ENCODE measurements at places on chromosomes 6 and 20.

- DNase-seq = no peak
Measured at GRCh38 chr6:118968416-118968815, 33.5 kb upstream of the MCM9 start.

DNA sequence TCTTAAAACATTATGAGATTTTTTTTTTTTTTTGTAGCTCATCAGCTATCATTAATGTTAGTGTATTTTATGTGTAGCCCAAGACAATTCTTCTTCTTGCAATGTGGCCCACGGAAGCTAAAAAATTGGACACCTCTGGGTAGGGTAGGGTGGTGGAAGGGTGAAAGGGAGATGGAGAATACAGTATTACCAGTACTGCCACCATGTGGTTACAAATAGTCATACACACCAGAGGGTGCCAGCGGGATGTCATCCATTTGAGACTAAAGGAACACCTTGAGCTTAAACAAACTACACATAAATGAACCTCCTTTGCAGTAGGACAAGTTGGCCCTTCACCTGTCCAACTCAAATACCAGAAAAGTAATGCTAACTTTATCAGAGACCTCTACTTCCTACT, 601.9 kb downstream of the HTR1B start:
- DNase-seq = no peak

DNA sequence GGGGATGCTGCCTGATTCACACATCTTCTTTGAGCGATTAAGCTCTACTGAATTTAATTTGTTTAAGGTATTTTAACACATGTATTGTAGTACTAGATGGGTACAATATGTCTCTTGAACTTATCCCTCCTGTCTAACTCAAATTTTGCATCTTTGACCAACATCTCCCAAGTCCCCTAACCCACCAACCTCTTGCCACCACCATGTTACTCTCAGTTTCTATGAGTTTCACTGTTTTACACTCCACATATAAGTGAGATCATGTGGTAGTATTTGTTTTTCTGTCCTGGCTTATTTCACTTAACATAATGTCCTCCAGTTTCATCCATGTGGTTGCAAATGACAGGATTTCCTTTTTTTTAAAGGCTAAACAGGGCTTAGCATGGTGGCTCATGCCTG, 38.7 kb upstream of the ENPP4 start:
- no peak for DNase-seq

- no peak for DNase-seq
Measured at GRCh38 chr6:105966481-105966880, 119.7 kb upstream of the PRDM1 start.

- no peak for DNase-seq
Measured at GRCh38 chr6:167129562-167129961, 6.7 kb downstream of the CCR6 start.

GRCh38 chr6:81484251-81484650, 268.2 kb downstream of the TENT5A start:
- DNase-seq = no peak

DNA sequence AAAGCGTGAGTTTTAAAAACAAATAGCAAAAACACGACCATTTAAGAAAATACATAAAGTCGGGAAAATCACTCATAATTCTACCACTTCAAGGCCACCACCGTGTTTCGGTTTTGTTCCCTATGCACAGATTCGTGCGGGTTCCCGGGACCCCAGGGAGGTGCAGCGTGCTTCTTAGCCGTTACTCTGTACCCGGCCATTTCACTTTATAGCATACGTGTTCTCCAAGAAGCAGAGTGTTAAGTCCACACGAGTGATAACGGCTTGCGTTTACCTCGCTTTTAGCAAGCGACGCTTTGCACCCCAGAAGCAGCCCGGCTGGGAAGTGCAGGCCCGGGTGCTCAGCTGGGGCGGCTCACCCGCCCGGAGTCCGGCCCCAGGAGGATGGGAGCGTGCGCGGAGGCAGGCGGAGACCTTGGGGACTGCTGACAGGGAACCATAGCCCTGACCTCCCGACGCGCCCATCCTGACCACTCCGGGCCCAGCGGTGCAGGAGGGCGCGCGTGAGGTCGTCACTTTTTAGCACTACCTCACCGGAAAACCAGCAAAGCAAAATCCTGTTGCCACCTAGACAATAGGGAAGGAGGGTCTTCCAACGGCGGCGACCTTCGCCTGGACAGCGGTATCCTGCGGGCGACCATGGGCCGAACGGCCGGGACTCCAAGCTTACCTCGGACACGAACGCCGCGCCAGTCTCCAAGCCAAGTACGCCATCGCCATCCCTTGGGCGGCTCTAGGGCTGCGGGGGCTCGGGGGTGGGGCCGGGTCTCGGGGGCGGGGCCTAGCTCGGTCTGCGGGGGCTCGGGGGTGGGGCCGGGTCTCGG, at the start of gene ECI2:
ECI2 (minus strand) TSS at position 735 of the 824 bp plus-strand sequence; CDS start at position 720, 15 bp downstream.
- DNase-seq = no peak

DNA sequence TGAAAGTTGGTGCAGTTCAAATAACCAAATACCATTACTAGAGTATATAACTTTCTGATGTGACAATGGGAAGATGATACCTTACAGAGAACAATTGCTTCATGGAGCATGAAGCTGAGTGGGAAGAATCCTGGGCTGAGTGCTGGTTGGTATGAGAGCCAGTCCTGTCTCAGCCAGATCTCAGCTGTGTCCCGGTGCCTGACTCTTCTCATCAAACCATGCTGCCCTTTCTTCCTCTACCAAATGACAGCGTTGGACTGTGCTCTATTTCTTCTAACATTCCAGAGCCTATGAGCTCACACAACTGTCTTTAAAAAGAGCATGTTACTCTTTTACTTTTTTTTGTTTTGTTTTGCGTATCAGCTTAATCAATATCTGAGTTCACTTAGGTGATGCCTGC, 27.5 kb upstream of the PBOV1 start:
- DNase-seq = no peak

DNA sequence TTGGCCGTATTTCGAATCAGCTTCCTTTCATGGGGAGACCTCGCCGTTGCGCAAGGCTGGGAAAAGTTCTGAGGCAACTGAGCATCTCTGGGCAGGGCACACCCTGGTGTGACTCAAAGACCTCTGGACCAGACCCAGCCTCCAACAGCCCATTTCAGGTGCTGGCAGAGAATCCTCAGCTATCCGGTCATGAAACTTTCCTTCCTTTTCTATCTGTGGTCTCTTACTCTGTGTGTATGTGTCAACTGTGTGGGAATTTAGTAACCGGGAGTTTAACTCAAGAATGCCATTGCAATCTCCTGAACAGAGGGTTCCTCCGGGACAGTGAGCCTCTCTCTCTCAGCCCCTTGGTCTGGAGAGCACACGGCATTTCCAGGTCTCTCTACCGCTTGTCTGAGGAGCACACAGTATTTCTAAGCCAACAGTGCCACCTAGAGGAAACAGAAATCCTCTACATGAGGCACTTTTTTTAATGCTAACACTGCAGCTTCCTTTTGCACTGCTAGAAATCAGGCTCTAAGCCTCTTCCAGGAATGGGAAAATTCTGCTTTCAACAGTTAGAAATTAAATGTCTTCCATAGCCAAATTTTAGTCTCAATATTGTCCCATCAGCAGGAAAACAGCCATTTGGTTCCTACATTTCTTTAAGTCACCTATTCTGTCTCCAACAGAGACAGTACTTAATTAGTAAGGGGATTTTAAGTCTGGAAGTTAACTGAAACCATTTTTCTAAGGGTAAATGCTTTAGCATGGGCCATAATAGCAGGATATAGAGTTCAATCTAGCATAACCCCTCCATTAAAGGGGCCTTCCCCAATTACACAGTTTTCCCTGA, 32.7 kb downstream of the PLN start:
- DNase-seq = no peak

GRCh38 chr20:51322164-51322707, 220.3 kb downstream of the NFATC2 start:
- DNase-seq = no peak

DNA sequence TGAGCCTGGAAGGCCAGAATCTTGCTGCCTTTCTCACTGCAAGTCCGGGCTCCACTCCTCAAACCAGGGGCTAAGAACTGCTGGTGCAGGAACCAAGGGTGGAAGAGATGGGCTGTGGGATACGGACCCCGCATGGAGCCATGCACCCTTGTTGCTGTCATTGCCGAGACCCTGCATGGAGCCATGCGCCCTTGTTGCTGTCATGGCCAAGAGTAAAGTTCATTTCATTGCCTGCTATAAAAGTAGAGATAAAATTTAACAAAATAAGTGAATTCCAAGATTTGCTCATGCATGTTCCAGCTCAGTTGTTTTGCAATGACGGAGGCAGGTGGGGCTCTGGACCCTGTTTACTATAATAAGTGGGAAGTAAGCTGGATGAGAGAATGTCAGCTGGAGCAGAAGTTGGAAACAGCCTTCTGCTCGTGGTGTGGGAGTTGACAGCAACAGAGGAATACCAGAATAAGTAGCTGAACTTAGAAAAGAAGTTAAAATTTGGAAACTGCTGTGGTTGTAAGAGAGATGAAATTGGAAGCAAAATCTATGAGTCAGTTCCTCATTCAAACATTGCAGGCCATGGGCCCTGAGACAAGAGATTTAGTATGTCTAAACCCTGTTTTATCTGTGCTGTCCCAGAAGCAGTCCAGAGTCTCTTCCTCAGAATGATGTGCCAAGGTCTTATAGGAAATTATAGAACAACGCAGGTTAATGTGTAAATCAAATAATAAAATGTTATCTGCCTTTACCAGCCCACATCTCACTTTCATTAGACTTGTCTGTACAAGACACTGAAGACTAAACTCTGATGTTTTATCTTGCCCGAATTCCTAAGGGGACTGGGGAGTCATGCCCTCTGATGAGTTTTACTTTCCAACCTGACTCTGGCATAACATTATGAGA, 15.8 kb upstream of the THBS2 start:
- DNase-seq = no peak

- no peak for DNase-seq
Measured at GRCh38 chr6:134056046-134056445, 3.6 kb upstream of the SLC2A12 start.

- no peak for DNase-seq
Measured at GRCh38 chr6:90544081-90544480, 42.8 kb downstream of the MAP3K7 start.

DNA sequence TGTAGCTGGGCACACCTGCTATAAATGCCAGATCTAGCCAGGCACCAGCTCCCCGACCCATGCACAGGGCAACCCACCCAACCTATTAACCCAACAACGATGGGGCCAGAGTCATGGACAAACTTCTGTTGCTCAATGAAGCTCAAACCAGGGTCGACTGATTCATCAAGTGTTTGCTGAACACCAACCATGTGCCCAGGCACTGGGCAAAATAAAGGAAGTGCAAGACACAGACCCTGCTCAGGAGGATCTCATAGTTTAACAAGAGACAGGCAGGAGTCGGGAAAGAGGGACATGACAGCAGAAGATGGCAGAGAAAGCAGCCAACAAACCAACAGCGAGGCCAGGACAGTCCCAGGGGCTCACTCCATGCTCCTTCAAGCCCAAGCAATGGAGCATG, 18.8 kb downstream of the KCNK5 start:
- DNase-seq = no peak

GRCh38 chr6:2665146-2666070, 85.3 kb downstream of the MYLK4 start:
- no peak for DNase-seq

DNA sequence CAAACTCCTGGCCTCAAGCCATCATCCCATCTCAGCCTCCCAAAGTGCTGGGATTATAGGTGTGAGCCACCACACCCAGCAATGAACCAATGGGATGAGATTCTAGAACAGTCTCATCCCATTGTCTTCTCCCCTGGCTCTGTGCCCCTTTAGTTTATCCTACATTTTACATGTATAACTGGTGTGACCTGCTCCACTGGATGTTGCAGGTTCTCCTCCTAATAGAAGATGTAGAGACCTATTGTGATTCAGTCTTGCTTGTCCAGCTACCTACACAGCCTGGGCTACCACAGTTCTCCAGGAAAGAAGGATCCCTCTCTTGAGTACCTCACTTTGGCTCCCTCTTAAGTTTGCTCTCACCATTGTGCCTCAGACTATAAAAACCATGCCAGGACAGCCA, 2.0 kb upstream of the FKBPL start:
- no peak for DNase-seq

- no peak for DNase-seq
Measured at GRCh38 chr20:45094864-45095574, 5.9 kb downstream of the KCNS1 start.

GRCh38 chr6:110738899-110739365, 76.3 kb downstream of the CDK19 start:
- DNase-seq = no peak

DNA sequence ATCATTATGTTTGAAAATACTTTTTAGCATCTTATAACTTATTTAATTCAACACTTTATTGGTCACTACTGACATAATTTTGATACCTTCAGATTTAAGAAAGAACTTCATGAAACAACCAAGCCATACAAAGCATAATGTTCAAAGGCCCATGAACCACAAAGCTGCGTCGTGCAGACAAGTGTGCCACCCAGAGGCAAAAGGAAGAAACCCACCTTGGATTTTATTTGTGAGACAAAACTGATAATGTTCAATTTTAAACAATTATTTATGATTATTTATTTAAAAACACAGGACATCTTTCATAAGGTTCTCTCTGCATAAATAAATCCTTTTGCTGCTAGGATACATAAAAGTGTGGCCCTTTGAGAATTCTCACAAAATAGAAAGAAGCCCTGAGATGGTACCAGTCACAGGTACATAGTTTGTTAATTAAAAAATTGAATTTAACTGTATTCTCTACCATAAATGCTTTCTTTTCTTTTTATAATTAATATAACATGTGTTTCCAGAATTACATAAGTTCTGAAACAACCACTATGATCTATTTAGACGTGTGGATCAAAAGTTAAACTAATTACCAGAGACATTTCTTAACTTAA, 143.7 kb downstream of the RALGAPA2 start:
- DNase-seq = no peak

- DNase-seq = no peak
Measured at GRCh38 chr6:160337301-160337700, 10.9 kb upstream of the SLC22A3 start.

- DNase-seq = no peak
Measured at GRCh38 chr6:158843751-158844683, 24.8 kb upstream of the EZR start.

GRCh38 chr6:24720131-24720603, 1.2 kb upstream of the C6orf62 start:
- peak; percentile 66 for DNase-seq

- DNase-seq = no peak
Measured at GRCh38 chr6:116881236-116881635, 4.2 kb downstream of the RFX6 start.

GRCh38 chr6:12748411-12748810, 31.8 kb downstream of the PHACTR1 start:
- no peak for DNase-seq

DNA sequence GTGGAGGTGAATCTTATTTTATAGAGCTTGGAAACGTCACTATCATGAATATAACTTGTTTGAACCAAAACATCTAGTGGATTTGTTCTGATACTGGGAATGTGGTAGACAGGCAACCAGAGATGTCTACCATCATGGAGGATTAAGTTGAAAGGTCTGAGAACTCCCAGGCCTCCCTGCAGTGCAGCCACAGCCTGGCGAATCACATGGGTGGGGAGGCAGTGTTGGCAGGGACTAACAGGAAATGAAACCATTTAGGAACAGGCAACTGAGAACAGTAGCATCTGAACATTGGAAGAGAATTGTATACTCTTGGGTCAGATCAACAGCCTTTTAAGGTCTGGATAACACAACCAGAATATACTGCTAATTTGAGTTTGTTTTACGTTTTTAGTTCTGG, 22.3 kb upstream of the CEP162 start:
- no peak for DNase-seq

Data from activated naive CD4-positive, alpha-beta T cell (primary cell).